NCI-H1436 treated with DMSO at 0.1 percent for 48 hours (cell line): ENCODE measurements at places on chromosomes 1 and 21.

DNA sequence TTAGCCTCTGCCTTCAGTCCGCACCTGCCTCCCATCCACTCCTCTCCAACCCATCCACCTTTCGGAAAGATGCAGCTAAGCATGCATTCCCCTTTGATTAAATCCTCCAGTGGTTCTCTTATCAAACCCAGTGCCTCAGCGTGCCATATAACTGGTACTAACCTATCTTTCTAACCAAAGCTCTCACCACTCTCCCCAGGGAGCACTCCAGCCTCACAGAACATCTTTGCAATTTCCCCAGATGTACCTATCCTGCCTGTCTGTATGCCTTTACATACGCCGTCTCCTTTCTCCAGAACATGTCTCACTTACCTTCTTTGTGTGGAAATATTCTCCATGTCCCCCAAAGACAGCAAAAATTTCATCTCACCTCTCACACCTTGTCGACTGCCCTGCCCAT, 80.0 kb downstream of the SLC25A24 start:
- no peak for DNase-seq

- DNase-seq = no peak
These were observed 67.6 kb downstream of the TBX19 start for GRCh38 chr1:168348146-168348709.

GRCh38 chr1:84569216-84569615, 5.0 kb downstream of the CTBS start:
- no peak for DNase-seq

DNA sequence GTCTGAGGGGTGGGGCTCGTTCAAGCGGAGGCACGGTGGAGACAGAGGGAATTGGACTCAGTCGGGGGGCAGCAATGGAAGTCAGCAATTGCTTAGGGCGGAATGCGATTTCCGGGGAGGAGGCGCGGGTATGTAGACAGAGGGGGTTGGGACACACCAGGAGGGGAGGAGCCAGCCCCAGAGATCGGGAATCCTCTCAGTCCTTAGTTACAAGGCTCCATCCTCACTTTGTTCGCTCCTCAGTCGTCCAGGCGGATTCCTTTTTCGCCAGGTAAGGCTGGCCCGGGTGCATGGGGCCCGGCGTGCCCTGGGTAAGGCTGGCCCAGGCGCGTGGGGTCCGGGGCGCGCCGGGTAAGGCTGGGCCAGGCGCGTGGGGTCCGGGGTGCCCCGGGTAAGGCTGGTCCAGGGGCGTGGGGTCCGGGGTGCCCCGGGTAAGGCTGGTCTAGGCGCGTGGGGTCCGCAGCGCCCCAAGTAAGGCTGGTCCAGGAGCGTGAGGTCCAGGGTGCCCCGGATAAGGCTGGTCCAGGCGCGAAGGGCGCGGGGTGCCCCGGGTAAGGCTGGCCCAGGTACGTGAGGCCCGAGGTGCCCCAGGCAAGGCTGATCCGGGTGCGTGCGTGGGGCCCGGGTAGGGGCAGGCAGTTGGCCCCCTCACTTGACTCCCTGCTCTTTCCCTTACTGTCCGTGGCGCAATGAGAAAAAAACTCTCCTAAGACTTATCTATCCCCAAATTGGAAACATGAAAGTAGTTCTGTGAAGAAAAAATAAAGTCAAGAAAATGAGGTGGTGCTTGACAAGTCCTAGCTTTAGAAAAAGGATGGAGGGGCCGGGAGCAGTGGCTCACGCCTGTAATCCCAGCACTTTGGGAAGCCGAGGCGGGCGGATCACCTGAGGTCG, at the start of gene L1TD1:
Gene L1TD1 (plus strand): TSS at position 199 of the 894 bp plus-strand sequence. CDS start 11,780 bp downstream, outside the sequence.
- no peak for DNase-seq

- no peak for DNase-seq
These were observed 1.9 kb downstream of the PPFIA4 start for GRCh38 chr1:203028067-203028783.

- DNase-seq = no peak
These were observed 119.6 kb downstream of the ADGRL2 start for GRCh38 chr1:81920245-81920740.

- no peak for DNase-seq
These were observed 7.6 kb downstream of the DFFB start for GRCh38 chr1:3864884-3865283.

GRCh38 chr1:205914730-205915129, 28.5 kb downstream of the SLC26A9 start:
- no peak for DNase-seq

DNA sequence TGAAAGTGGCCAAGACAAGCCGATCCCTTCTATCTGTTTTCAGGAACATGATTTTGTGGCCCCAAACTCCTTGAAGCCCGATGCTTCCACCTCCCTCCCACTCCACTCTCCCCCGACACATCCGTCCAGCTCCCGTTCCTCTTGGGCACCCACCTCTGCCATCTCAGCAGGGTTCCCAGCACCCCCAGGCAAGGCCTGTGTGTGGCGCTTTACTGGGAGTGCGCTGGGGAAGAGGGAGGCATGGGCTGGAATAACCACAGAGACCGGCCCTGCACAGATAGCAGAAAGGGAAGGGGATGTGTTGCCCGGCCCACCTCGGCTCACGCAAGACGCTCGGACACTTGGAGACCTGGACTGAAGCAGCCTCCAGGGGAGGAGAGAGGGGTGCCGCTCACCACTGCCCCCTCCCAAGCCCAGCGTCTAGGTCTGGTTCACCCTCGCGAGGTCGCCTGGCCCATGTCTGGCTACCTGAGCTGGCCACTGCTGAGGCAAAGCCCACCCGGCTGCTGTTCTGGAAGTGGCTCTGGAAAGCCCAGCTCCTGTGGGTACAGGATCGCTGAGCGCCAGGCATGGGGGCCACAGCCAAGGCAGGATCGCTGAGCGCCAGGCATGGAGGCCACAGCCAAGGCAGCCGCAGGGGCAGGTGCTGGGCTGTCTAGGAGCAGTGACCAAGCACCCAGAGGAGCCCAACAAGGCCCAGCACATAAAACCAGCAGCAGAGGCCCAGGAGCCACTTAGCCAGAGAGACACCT, 23.8 kb upstream of the COL18A1 start:
- DNase-seq = no peak

DNA sequence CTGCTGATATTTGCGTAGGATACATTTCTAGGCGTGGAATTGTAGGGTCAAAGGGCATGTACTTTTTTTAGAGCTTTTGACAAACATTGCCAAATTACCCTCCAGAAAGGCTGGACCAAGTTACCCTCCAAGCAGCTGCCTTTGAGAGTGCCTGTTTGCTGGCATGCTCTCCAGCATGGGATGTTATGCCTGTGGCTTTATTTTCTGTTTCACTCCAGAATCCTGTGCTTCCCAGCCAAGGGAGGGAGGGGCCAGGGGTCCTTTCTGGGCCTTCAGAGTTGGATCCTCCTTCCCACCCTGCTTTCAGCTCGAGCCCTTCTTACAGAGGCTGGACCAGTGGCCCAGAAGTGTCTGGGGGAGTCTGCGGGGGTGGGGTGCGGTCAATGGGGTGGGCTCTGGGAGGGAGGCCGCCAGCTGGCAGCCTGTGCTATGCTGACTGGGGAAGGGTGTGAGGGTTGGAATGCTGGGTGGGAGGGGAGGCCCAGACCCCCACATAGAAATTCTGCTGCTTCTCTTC, 81.2 kb downstream of the EPHB2 start:
- DNase-seq = no peak

DNA sequence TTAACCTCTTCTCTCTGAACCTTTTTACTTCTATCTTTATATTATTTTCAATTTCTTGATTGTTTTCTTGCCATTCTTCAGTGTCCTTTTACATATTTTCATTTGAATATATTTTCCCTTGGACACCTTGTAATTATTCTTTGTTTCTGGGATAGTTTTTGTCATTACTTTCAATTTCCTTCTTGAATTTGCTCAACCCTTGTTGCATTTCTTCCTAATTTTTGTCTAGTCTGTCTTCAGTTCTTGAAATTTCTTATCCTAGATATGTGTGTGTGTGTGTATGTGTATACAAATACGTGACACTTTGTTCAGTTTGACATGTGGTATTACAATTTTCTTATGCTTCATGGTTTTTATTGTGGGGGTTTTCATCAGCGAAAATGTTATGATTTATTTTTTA, 1.9 kb upstream of the GALNT2 start:
- DNase-seq = no peak

- DNase-seq = no peak
These were observed 41.1 kb upstream of the ZNF124 start for GRCh38 chr1:247212627-247213617.

GRCh38 chr1:31627930-31628559, 10.6 kb downstream of the HCRTR1 start:
- DNase-seq = no peak

DNA sequence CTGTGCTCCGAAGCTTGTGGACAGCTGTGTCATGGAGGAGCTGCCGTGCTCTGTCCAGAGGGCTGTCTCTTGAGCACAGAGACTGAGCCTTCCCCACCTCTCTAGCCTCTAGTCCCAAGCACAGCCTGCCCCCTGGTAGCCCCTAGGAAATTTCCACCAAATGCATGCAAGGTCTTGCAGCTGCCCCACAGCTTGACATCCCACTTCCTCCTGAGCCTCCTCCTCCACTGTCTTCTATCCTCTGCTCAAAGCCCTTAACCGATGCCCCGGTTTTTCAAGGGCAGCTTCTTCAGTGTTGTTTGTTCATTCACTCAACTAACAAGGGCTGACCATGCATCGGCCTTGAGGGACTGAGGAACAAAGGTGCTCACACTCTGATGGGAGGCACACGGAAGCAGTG, 20.6 kb upstream of the PROK1 start:
- DNase-seq = no peak

DNA sequence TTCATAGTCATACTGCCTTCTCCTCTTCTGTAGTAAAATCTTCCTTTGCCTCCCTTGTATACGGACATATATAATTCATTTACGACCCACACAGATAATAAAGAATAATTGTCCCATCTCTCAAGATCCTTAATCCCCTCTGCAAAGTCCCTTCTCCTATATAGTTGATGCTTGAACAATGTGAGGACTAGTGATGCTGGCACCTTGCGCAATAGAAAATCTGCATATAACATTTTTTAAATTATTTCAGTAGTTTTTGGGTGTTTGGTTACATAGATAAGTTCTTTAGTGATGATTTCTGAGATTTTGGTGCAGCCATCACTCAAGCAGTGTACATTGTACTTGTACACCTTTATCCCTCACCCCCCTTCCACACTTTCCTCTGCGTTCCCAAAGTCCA, 21.0 kb downstream of the DIRAS3 start:
- no peak for DNase-seq

DNA sequence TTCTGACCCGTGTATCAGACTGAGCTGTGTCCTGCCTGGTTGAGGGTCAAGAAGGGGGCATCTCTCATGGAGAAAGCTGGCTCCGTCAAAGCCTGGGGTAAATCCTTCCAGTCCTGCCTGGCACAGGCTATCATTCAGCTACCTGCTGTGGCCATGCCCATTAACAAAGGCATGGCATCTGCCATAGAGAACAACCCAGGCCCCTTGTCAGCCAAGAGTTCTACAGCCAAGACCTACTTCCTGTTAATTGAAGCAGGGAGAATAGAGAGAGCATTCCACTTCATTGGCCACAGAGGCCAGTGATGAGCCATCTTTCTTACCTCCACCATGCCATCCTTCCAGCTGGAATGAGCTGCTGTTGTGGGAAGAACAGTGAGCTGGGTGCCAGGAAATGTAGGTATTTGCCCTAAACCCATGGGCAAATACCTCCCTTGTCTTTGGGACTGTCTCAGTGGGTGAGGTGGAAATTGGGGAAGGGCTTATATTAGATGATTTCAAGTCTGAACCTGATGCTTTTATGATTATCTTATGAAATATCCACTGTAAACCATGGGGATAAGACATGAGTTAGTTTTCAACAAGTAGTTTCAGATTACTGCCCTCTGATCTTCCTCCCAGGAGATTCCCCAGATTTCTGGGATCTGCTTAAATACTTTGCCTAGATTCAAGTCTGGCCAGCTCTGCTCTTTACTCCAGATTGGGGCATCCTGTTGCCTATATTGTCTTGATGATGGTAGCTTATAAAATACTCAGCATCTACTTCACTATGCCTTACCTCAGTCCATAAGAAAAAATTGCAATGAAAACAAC, 11.2 kb upstream of the KCNQ4 start:
- no peak for DNase-seq

DNA sequence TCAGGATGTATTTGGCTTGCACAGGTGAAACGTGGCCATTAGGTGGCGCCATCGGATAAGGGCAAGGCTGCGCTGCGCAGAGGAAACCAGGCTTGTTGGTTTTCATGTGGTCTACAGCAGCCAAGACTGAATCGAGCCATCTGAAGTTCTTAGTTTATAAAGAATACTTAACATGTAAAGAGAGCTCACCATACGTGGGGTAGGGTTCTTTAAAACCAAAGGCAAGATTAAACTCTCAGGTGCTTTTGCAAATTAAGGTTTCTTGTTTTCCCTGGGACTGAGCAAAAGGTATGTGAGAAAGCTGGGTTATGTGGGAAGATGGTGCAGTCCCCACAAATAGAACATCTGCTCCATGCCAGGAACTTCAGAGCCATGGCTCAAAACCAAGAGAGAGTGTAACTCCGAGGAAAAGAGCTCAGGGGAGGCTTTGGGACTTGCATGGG, 9.3 kb downstream of the MASP2 start:
- DNase-seq = peak; percentile 53

- DNase-seq = no peak
These were observed 81.2 kb upstream of the F3 start for GRCh38 chr1:94622757-94623156.

DNA sequence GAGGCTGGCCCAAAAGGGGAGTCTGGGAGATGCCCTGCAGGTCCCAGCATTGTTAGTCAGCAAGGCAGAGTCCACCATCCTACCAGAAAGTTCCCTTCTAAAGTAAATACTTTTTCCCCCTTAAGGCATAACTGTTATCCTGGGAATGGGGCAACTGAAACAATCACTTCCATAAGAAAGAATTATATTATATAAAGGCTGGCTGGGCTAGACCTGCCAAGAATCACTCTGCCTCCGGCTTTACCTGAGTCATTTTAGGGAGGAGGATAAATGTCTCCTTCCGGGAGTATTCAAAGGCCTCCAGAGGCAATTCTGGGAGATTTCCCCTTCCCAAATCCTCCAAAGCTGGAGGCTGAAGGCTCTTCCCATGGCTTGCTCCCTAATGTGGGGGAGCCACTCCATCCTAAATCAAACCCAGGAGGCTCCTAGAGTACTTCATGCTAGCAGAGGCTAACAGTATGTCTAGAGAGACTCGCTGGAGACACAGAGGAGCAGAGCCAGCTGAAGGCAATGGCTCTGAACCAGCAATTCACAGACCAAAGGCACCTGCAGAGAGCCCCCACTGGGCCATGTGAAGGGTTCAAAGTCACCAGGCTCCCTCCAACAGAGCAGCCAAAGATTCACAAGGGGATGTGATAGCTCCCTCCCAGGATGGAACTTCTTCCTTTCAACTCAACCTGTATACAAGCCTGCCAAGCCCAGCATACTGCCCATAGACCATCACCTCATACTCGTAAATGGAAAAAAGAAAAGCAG, 116.0 kb downstream of the ASTN1 start:
- DNase-seq = no peak

- peak; percentile 80 for DNase-seq
These were observed 826.1 kb downstream of the MRPL39 start for GRCh38 chr21:24781146-24781545.

- DNase-seq = no peak
These were observed 685 bp downstream of the CRTC2 start for GRCh38 chr1:153957744-153958110.

DNA sequence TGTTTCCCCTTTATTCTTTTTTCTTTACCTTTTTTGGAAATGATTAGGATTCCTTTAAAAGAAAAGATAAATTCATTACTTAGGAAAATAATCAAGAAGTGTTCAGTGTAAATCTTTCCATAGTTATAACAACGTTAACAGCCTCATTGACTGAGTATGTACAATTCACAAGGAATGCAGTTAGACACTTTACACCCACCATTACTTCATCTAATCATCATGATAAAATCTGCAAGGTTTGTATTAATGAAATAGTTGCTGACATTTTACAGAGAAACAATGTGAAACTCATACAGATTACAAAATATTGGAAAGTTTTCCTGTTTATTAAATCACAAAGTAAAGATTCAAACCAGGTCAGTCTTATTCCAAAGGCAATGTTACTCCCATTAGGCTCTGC, 59.3 kb upstream of the NEGR1 start:
- DNase-seq = no peak
